Activated effector memory CD4-positive, alpha-beta T cell treated with Interleukin-2 at 50 U/mL for 16 hours (primary cell): ENCODE measurements at places on chromosomes 7 and 10.

DNA sequence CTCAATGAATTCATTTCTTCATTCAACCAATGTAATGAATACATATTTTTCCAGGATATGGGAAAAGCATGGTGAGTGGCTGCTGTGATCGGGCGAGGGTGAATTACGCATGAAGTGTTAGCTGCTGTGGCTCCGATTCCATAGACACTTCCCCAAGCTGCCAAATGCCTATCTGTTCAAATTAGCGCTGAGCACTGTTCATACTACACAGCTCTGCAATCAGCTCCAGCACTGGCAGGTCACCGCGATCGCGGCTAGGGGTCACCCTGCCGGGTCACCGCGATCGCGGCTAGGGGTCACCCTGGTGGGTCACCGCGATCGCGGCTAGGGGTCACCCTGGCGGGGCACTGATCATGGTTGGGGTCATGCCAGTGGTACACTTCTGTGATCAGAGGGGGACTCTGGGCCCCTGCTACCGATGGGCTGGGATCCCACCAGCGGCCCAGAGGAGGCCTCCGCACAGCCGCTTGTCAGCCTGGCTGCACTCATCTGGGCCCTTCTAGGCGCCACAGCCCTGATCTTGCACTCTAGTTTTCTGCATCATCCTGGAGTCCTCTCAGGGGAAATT lies 49.3 kb downstream of the JAKMIP3 start:
- no peak for DNase-seq

DNA sequence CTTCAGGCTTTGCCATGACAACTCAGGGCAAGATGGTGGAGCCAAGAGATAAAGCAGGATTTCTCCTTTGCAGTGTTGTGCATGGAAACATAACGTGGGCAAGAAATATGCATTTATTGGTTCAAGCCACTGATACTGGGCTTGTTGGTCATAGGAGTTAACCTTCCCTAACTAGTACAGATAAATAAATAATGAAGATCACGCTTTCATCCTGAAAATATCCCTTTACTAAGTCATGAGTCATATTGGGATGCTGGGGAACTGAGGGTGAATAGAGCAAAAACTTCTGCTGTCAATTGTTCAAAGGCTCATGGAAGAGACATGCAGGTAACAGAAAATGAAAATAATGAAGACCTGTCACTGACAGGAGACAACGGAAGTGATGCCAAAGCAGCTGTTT lies 55.5 kb downstream of the TES start:
- no peak for DNase-seq

GRCh38 chr7:52211930-52212329 lies 823.5 kb upstream of the POM121L12 start:
- DNase-seq = no peak

DNA sequence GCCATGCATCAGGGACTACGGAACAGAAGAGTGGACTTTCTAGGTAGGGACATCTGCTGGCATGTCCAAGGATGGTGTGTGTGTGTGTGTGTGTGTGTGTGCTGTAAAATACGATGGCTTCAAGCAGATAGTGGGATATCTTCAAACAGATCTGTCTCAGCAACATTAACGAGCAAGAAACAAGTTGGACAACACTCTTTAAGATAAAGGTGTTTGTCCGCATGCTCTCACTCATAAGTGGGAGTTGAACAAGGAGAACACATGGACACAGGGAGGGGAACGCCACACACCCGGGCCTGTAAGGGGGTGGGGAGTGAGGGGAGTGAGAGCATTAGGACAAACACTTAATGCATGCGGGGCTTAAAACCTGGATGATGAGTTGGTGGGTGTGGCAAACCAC lies 89.8 kb upstream of the AKR1E2 start:
- DNase-seq = no peak

DNA sequence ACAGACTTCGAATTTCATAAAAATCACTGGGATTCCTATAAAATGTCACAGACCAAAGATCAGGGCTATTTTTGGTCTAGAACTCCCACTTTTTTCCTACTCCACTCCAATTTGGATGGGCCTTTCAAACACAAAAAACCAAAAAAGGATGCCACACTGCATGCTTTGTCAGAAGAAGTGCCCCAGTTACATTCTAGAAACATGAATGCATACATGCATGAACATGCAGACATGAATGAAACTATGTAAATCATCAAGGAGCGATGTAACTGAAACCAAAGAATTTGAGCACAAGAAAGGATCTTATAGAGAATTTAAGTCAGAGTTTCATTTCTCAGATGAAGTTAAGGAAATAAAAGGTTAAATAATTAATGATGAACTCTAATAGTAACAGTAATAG lies 31.8 kb upstream of the FAM133B start:
- DNase-seq = no peak

DNA sequence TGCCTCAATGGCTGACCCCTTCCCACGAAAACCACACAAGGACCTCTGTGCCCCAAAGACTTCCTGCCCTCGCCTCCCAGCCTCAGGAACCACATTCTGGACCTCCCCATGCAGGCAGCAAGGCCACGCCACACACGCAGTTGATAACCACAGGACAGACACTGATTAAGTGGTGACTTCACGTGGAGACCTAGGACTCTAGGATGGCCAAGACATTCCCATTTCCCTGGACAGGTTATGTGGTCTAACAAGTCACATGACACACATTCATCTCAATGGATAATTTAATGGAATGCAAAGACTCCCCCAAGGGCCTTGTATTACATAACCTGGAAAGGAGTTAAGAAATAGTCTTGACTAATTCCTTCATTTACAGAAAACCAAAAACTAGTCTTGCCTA lies 110.2 kb downstream of the LARP4B start:
- DNase-seq = no peak

- no peak for DNase-seq
These were observed 33.4 kb downstream of the MET start for GRCh38 chr7:116705419-116705818.

- no peak for DNase-seq
These were observed 3.7 kb downstream of the STX1A start for GRCh38 chr7:73715648-73716317.

DNA sequence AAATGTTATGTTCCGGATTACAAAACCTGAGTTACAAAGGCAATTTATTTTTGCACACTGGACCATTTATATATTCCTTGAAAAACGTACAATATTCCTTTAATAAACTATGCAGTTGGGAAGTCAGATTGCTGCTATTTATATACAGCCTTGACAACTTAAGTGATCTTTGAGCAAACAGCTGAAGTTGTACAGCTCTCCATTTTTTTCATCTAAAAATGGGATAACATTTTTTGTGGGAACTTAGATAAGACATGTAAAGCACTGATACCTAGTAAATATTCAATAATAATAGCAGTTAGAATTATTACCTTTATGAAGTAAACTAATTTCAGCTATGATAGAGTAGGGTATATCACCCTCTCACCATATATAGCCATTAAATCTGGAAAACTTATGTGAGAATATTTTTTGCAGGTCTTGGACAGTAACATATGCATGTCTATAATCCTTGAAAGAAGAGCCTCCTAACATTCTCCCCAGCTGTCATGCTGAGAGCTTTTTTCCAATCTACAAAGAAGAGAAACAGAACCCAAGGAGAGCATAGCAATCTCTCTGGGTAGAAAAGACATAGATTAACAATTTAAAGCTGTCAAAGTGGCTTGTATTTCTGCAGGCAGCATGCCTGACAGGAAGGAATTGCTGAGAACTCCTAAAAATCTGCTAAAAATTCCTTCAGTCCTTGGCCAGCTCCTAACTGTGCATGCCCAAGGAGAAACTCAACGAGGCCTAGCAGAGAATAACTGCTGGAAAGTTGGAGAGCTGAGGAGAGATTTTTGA lies 326.0 kb downstream of the CRPPA start:
- DNase-seq = no peak

DNA sequence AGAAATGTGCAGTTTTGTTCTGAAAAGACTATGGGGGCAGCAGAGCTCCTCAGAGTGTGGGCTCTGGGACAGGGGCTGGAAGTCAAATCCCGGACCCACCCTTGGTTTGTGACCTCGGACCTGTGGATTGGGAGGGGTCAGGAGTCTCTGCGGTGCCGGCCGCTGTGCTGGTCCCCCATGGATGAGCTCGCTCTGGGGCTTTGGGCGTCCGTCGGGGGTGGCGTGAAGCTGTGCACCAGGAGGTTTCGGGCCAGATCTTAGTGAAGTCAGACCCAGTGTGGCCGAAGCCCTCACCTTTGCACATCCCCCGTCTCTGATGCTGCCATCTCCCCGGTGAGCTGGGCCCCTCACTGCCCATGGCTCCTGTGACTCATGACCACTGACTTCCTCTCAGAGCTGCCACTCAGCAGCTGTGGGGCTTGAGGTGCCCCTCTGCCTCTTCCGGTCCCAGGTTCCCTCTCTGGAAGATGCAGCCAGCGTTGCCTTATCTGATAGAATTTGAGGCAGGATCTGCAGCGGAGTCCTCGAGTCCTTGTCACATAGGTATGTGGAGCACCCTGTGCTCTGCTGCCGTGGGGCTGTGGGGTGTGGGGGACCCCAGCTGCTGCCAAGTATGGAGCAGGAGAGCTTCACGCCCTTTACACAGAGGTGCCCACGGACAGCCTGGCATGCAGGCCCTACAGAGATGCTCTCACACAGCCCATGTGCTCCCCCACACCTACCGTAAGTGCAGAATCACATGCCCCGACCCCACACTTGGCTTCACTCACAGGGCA lies 11.4 kb upstream of the SCART1 start:
- DNase-seq = peak; percentile 30

- DNase-seq = no peak
These were observed 684.2 kb downstream of the LRMDA start for GRCh38 chr10:76115471-76116155.

DNA sequence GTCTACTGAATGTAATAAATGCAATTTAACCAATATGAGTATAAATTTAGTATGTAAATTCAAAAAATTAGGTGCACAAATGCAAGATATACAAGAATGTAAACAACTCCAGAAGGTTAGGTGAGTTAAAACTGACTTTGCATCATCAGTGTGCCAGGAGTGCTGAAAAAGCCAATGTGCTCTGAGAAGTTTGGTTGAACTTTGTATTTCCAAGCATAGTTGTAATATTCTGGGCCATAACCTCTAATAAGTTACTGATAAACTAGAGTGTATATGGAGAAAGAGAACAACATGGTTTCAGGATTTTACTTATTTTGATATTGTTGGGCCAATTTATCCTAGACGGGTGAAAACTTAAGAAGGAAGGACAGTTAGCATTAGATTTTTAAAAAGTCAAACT lies 876.9 kb upstream of the GHITM start:
- no peak for DNase-seq

GRCh38 chr7:123024989-123025758 lies 29.7 kb upstream of the TAS2R16 start:
- no peak for DNase-seq

GRCh38 chr10:97546456-97547270 lies 25.9 kb upstream of the ANKRD2 start:
- DNase-seq = no peak

DNA sequence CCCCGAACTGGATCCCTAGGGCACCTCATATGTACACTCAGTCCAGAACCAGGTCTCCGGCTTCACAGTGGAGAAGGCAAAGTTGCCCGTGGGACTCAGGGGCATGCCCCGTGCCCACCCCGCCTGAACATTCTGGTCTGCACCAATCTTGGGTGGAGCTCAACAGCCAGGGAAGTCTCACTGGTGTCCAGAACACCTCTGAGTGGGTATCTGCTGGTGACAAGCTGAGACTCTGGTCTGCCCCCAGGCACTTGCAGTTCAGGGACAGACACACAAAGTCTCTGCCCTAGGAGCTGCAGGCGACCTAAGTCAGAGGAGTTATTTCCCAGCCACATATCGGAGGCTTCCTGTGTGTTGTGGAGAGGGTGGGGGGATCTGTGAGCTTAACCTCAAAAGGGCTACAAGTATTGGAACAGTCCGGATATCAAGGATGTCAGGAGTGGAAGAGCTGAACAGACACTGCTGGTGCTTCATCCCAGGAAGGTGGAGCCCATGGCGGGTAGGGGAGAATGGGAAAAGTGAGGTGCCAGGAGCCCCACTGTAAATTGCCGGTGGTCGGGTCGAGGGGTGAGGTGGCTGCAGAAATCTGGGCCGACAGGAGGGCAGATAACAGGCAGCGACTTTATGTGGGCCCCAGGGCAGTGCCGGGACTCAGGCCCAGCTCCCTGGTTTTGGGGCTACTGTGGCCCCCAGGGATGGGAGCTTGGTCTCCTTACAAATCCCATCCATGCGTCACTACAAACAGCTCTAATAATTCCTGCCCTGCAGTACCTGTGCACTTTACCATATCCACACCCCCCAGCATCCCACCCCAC lies 8.6 kb upstream of the TLX1 start:
- DNase-seq = no peak

DNA sequence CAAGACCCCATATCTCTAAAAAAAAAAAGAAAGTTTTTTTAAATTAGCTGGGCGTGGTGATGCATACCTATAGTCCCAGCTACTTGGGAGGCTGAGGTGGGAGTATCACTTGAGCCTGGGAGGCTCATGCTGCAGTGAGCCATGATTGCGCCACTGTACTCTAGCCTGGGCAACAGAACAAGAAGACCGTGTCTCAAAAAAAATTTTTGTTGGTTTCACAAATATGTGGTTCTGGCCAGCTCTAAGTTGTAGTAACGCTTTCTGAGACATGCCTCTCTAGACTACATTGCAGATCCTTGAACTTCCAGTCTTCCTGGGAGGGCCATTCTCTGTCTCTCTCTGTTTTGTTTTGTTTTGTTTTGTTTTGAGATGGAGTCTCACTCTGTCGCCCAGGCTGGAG lies 24.6 kb upstream of the RHBDD2 start:
- DNase-seq = no peak

DNA sequence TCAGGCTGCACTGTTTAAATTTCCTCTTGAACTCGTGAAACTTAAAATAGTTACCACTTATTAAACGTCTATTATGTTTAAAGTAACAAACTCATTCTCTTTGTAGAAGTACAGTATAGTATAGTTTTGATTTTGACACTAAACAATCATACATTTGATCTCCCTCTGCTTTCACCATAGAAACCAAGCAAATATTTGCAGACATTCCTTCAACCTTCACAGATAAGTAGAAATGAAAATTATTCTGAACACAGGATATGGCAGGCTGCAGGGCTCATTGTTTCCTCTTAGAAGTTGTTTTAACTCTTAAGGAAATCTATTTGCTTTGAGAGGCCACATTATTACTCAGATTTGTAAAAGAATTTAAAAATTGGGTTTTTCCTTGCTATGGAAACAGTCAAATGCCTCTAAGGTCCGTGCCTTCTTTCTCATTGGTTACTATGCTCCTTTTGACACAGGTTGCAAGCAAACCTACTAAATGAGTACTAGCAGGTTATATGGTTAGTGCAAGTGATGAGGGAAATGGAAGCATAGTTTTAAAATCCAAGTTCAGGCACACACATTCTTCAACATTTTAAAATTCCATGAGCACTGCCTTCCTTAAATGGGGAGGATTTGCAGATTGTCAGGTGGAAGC lies 92.8 kb upstream of the FAM133B start:
- no peak for DNase-seq

- no peak for DNase-seq
These were observed 502 bp downstream of the ZNF3 start for GRCh38 chr7:100080907-100081534.

- DNase-seq = no peak
These were observed 11.8 kb downstream of the CPED1 start for GRCh38 chr7:121000081-121000983.
